ENCODE measurements at places on chromosomes 5 and 9.
A peak's percentile ranks its signal among the peaks of the same experiment; 100 is the strongest.

- DNase-seq, result no peak
These were observed 14.0 kb downstream of the ATP10B start for GRCh38 chr5:160837749-160838593.

DNA sequence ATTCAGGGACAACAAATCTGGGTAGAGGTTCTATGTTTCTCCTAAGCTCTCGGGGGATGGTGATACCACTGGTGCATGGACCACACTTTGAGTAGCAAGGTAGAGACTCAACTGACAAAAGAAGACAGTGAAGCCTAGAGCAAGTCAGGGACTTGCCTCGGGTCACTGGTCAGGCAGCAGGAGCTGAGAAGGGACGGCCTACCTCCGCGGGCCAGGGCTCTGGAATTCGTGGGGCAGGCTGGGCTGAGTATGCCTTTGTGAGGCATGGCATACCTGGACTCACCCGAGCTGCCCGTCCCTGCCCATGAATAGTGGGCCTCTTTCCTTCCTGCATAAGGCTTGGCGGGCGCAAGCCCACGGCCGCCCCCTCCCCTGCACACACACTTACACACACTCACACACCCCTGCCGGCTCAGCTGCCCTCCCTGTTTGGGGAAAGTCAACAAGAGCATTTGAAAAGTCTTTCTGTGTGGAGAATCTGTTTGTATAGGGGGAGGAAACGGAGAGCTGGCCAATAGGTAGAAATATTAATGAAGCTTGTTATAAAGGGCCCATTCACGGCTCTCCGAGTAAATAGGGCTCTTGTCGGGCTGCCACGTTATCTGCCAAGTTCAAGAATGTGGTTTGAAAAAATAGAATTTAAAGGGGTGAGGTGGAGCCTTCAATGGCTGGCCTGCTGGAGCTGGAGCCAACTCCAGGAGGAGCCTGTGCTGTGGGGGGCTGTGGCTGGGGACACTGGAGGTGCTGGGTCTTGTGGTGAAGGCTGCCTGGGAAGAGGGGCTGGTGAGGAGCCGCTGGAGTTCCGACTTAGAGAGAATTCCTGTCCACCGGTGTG is 19.1 kb upstream of the KIF12 start:
- peak; percentile 62 for DNase-seq

GRCh38 chr9:68428481-68428880 is 72.1 kb downstream of the PGM5 start:
- no peak for DNase-seq

GRCh38 chr5:147780924-147781573 is 1.5 kb downstream of the JAKMIP2 start:
- no peak for DNase-seq

GRCh38 chr5:132525299-132525724 is 18.0 kb downstream of the IL5 start:
- no peak for DNase-seq

DNA sequence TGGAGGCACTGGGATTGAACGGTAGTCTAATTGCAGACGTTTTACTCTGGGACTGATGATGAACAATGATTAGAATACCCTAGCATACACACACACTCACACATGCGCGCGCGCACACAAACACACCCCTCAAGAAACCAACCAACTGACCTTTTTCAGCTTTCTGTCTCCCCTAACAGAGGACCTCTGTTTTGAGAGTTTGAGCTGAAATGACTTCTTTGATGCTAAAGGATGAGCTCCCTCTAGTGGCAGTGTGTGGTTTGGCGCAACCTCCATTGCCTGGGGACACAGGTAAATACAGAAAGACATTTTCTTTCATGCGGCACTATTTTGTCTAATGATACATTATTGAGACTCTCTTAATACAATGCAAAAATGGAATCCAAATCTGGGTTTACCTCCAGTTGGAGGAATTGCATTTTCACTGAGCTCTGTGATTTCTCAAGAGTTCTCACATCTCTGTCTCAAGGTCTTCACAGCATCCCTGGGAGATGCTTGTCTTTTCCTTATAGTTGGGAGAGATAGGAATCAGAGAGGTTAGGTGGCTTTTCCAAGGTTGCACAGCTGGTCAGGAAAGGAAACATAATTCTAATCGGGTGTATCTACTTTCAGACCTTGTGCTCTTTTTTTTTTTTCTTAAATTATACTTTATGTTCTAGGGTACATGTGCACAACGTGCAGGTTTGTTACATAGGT is 187.5 kb downstream of the TMEM38B start:
- peak; percentile 86 for DNase-seq

- no peak for DNase-seq
These were observed 350.5 kb downstream of the MAN2A1 start for GRCh38 chr5:110040178-110040577.

DNA sequence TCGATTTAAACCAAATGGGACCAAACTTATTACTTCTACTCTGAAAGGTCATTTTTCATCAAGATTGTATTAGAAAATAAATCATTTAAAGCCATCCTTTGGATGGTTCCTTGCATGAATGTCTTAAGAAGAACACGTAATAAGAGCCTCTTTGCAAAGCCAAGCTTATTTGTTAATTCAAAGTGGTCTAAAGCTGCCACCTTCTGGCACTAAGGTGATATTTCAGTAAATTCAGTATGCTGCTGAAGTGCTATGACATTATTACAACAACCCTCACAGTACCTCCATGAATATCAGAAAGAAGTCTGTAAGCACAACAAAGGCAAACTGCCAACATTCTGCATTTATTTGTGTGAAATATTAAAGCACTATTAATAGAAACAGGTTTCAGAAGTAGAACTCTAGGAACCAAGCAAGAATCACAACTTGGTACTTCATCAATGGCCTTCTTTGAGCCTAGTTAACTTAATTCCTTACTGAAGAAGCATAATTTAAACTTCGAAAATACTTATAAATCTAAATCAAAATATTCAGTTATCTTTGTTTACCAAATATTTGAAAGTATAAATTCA is 53.1 kb upstream of the TYRP1 start:
- peak; percentile 20 for DNase-seq

DNA sequence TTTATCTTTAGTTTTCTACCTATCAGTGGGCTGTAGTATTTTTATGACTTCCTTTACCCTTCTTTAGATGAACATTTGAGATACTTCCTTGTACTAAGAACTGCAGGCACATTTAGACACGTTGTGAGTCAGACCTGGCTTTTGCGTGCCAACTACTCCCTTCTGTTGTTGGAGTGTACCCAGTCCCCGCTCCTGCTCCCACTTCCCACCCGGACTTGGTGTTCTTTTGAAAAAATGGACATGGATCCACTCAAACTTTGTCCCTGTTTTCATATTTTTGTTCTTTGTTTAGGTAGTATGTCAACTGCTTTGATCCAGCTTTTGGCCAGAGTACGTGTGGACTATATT is 60.7 kb downstream of the PARP8 start:
- DNase-seq, result no peak

DNA sequence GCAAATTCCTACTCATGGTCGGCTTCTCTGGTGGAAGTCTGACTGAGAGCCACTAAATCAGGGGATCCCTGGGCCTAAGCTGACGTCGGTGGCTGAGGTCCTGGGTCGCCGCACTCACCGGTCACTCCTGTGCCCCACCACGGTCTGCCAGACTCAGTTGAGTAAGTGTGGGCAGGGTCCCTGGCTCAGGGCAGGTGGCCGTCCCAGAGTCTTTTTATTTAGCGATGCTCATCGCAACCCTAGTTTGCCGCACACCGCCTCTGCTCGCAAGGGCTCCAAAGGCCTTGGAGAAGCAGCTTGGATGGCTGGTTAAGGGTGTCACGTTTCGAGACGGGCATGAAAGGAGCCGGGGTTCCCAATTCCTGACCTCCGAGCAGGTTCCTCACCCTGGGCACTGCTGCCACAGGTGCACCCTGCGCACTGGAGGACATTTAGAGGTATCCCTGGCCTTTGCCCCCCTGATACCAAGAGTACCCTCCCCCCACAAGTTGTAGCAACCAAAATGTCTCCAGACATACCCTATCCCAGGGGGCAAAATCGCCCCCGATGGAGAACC is 59.9 kb downstream of the NSUN2 start:
- DNase-seq, result no peak

- no peak for DNase-seq
These were observed 26.4 kb upstream of the RXRA start for GRCh38 chr9:134299883-134300282.

- DNase-seq, result peak; percentile 19
These were observed 229.3 kb downstream of the PIK3R1 start for GRCh38 chr5:68444833-68445232.

DNA sequence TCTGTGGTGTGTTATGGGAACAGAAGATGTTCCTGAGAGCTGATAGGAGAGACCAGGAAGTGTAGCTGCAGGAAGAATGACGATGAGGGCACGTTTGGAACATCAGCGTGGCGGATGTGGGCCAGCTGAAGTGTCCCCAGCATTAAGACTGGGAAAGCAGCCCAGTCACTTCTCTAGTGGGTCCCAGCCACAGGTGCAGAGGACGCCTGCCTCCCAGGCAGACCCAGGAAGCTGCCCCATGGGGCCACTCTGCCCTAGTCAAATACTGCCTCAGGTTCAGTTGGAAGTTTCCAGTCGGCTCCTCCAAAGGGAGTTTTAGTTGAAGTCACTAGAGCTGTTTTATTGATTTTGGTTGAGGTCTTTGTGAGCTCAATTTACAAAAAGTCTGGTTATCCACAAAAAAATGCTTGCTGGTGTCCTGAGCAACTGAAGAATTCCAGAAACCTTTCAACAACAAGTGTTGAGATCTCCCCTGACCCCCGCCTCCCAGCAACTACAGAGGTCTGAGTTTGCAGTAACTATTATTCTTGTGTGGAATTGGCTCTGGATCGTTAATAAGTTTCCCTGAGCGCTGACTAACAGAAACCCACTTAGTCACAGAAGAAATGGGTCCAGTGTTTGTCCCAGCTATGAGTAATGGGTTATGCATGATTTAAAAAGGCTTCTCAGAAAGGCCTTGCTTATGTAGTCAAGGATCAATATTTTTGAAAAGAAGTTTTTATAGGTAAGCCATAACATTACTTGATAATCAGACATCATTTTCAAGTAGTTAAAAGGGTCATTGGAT is 294.1 kb downstream of the FANCC start:
- DNase-seq, result no peak

GRCh38 chr9:70602321-70603019 is 188.0 kb upstream of the KLF9 start:
- peak; percentile 85 for DNase-seq

DNA sequence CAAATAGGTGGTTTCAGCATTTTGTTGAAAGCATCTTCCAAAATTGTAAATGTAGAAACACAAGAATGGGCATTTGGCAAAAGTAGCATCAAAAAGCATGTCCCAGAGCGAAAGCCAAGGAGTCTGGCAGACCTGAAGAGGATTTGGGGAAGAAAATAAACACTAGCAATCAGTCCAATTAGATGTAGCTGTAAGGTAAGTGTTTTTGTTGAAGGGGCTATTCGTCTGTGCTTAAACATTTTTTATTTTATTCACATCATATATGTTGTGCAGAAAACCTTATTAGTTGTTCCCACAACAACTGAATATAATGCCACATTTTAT is 954.1 kb upstream of the COX7C start:
- DNase-seq, result no peak

GRCh38 chr5:79843450-79844388 is 147.3 kb downstream of the MTX3 start:
- DNase-seq, result no peak

GRCh38 chr9:137069508-137070091 is 757 bp downstream of the SAPCD2 start:
- no peak for DNase-seq

GRCh38 chr5:39198127-39198526 is 21.2 kb downstream of the FYB1 start:
- DNase-seq, result no peak

GRCh38 chr9:127779136-127779981 is 893 bp upstream of the SH2D3C start:
- DNase-seq, result no peak

DNA sequence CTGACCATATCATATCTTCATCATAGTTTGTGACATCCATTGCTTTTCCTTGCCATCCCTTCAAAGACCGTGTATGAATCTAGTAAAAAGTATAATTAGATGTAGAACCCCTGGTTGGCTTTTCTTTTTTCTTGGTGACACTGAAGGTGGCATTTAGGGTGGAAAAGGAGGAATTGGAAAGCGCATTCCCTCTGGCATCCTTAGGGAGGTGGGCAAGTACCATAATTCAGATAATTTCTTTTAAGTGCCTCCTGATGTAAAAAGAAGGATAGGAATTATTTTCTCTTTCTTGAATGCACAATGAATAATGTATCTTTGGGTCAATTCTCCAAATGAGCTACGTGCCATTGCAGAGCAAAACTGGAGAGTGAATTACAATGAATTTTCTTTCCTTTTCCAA is 73.2 kb upstream of the SMARCA2 start:
- DNase-seq, result no peak

DNA sequence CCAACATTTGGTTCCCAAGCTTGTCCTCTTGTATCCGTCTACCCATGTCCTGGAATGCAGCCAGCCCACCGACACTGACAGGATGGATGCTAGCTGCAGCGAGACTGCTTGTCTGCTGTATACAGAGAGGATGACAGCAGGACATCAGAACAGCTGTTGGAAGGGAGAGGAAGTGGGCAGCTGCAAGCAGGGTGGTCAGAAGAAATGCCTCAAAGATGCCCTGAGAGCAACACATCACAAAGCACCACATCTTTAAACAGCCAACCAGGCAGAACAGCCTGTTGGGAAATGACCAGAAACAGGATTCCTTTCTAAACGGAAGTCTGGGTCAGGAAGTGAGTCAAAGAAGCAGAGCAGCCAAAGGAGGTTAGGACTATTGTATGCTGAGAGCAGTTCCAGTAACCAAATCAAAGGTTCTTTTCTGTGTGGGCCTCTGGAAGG is 219.1 kb downstream of the NDUFS4 start:
- DNase-seq, result no peak

DNA sequence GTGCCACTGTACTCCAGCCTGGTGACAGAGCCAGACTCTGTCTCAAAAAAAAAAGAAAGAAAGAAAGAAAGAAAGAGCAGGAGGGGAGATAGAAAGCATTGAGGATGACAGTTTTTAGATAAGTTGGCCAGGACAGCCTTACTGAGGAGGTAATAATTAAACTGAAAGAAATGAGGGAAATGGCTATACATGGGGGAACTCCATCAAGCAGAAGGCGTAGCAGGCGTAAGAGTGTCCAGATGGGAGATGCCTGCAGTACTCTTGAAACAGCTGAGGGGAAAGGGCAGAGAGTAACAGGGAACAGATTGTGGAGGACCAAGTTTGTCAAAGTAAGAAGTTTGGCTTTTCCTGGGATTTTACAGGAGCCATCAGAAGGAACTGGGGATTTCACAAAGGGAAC is 57.5 kb downstream of the HMGCS1 start:
- no peak for DNase-seq

GRCh38 chr5:168303393-168304025 is 12.1 kb downstream of the WWC1 start:
- no peak for DNase-seq

- DNase-seq, result no peak
These were observed 11.0 kb upstream of the EEIG1 start for GRCh38 chr9:127991757-127992274.

GRCh38 chr5:157857816-157858526 is 974 bp downstream of the CLINT1 start:
- no peak for DNase-seq

- DNase-seq, result no peak
These were observed 2233.8 kb upstream of the C9orf72 start for GRCh38 chr9:29806937-29807618.

Measured in globus pallidus (tissue), 1 donor.